Thymus (tissue), 14 donors: ENCODE measurements at places on chromosomes 7 and 10.

GRCh38 chr10:126478546-126478945 is 90.3 kb upstream of the ADAM12 start:
- no peak for DNase-seq

DNA sequence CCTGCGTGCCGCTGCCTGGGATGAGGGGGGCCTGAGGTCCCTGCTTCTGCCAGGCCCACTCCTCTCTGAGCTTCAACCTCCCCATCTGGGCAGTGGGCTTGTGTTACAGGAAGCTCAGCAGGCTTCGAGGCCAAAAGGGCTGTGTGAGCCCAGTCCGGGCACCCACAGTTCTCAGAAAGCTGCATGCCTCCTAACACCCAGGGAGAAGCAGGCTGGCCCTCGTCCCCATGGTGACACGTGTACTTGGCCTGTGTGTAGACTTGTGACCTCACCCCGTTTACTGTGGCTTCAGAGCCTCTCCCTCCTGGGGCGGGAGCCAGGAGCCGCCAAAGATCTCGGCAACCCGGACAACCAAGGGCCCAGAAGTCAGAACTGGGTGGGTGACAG is 2.2 kb upstream of the GRIFIN start:
- DNase-seq: no peak

GRCh38 chr10:129882291-129883010 is 81.6 kb downstream of the EBF3 start:
- no peak for DNase-seq

- DNase-seq: peak; percentile 52
Observed at GRCh38 chr7:151123822-151124464, 37.7 kb downstream of the AGAP3 start.

DNA sequence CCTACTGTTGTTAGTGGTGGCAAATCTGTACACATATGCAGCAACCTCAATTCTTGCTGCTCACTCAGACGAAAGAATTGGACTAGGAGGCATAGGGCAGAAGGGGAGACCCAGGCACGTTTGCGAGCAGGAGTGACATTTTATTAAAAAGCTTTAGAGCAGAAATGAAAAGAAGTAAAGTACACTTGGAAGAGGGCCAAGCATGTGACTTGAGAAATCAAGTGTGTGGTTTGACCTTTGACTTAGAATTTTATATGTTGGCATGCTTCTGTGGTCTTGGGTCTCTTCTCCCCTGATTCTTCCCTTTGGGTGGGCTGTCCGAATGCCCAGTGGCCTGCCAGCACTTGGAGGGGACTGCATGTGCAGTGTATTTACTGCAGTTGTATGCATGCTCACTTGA is 205.5 kb upstream of the SEMA3D start:
- DNase-seq: no peak

DNA sequence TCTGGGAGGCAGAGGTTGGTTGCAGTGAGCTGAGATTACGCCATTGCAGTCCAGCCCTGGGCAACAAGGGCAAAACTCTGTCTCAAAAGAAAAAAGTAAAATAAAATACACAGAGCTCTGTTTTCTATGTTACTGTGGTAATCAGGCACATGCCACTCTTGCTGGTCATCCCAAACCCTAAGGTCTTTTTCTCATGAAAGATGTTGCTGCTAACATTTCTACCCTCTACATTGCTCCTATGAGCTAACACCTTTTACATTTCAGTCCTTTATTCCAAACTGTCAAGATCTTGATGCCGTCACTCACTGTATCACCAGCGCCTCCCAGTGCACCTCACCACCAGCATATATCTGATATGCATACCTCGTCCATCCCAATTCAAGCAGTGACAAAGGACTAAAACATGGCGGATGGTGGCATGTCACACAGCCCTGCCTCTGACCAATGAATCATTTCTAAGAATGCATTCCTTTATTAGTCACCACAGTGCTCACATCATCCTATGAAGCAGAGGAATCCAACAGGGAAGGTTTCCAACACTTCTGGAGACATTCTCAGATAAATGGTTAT is 4.3 kb downstream of the DAGLB start:
- no peak for DNase-seq

GRCh38 chr10:51369903-51370302 is 295.6 kb downstream of the PRKG1 start:
- no peak for DNase-seq

- DNase-seq: no peak
Observed at GRCh38 chr7:19663816-19664462, 44.9 kb downstream of the POLR1F start.

GRCh38 chr7:108413337-108413736 is 42.9 kb downstream of the NRCAM start:
- DNase-seq: no peak

DNA sequence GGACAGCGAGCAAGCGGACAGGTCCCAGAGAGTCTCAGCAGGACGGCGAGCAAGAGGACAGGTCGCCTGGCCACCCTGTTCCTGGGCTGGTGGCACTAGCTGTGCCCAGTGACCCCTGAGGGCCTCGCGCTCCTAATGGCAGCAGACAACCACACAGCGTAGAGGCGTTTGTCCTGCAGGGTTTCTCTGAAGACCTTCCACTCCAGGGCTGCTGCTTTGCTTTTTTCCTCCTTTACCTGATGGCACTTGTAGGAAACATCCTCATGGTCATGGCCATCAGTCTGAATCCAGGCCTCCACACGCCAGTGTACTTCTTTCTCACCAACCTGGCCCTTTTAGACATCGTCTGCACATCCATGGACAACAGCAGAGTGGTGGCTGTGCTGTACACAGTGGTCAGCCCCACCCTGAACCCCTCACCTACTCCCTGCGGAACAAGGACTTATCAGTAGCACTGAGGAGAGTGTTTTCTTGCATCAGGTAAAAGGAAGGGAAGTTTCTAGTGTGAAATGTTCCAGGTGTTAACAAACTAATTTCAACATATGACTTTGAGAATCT is 27.4 kb downstream of the SCART1 start:
- DNase-seq: no peak

DNA sequence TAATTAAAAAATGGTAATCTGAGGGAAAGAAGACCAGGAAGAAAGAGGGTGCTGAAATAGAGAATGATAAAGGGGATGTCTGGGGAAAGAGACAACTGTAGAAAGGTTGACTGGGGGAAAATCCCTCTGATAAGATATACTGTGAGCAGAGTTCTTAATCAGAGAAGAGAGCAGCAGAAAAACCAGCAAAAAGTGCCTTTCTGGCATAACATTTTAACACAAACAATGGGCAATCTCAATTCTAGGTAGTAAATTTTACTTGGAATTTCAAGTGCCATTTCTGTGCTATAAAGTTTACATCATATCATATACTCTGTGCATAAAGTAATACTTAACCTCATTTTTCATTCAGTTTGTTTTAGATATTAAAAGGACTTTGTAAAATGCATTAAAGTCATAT is 251.9 kb upstream of the HGF start:
- no peak for DNase-seq
